CMK (cell line): ENCODE measurements at places on chromosomes 4 and X.

DNA sequence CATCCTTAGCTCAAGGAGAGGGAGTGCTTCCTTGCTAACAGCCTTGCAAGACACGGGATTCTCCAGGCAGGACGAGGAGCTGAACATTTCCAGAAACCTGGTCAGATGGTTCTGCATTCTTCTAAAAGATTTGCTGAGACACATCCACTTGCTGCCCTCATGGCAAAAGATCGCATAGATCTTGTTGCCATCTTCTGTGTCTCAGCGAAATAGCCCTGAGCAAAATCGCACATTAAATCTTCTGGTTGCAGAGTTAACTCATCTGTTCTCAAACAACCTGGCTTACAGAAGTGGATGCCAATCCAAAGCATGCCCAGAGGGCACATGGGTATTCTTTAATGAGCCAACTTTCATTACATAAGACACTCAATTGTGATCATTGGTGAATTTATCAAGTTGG, 167.5 kb downstream of the PRKX start:
- no peak for DNase-seq

DNA sequence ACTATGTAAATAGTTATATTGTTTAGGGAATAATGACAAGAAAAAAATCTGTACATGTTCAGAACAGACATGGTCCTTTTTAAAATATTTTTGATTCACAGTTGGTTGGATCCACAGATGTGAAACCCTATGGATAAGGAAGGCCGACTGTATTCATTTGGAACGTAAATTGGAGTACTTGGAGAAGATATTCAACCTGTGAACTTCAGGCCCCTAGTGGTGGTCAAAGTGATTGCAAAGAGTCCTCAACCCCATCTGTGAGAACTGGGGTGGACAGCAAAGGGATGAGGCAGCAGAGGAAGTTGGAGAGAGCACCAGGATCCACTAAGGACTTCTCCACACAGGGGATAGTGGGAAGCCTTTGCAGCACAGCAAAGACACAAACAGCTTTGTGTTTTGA, 6.2 kb upstream of the CXCL13 start:
- peak; percentile 18 for DNase-seq

DNA sequence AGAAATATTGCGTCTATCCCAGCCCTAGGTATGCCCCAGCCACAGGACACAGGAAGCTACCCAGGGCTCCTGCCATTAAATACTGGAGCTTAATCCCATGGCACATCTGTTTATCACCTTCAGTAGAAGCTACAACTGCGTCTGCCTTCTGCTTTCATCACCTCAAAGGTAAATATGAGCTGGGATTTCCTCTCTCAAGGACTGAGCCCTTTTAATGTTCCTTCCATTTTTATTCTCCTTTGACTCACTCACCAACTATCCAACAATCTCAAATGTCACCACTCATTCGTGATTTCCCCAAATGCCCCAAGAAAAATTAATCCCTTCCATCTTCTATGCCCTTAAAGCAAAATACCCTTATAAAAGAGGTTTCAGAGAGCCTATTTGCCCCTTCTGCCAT, 1.8 kb upstream of the MID1 start:
- no peak for DNase-seq

- DNase-seq, result peak; percentile 17
These were observed 53.4 kb downstream of the GPAT3 start for GRCh38 chr4:83589279-83589678.

DNA sequence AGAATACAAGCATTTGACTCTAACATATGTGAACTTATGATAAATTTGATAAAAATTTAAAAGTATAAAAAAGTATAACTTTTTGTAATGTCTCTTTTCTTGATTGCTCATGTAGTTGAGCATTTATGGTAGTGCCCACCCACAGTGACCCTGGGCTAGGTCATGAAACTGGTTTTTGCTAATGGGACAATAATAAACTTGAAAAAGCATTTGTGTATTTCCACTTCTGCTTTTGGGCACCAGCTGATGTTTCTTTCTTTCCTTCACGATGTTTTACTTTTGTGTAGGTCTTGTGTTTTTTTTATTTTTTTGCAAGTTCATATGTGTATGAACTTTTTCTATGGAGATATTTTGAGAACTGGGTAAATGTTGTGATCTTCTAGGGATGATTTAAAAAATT, 313.1 kb downstream of the CBLL2 start:
- no peak for DNase-seq

DNA sequence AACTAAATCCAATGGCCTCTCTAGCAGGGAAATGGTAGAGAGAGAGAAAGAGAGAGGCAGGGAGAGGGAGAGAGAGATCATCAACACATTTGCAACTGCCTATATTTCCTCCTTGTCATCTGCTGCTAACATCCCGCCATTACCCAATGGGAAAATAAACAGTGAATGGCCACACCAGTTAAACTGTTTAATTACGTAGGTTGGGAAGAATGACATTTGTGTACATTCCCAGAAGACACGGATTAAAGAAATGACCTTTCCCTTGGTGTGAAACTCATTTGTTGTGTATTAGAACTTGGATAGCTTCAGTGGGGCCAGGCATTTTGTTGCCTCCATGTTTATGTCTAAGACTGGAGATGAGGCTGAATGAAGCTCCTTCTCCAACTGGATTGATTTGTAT, 95.8 kb upstream of the GPC4 start:
- no peak for DNase-seq

DNA sequence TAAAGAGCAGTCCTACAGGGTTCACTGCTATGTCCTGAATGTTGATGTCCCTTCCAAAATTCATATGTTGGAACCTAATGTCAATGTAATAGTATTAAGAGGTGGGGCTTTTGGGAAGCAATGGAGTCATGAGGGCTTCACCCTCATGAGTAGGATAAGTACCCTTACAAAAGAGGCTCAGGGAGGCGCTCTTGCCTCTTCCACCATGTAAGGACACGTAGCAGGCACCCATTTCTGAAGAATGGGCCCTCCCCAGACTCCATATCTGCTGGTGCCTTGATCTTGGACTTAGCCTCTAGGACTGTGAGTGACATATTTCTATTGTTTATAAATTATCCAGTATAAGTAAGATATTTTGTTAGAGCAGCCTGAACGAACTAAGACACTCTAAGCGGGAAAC, 15.8 kb downstream of the MED28 start:
- no peak for DNase-seq

DNA sequence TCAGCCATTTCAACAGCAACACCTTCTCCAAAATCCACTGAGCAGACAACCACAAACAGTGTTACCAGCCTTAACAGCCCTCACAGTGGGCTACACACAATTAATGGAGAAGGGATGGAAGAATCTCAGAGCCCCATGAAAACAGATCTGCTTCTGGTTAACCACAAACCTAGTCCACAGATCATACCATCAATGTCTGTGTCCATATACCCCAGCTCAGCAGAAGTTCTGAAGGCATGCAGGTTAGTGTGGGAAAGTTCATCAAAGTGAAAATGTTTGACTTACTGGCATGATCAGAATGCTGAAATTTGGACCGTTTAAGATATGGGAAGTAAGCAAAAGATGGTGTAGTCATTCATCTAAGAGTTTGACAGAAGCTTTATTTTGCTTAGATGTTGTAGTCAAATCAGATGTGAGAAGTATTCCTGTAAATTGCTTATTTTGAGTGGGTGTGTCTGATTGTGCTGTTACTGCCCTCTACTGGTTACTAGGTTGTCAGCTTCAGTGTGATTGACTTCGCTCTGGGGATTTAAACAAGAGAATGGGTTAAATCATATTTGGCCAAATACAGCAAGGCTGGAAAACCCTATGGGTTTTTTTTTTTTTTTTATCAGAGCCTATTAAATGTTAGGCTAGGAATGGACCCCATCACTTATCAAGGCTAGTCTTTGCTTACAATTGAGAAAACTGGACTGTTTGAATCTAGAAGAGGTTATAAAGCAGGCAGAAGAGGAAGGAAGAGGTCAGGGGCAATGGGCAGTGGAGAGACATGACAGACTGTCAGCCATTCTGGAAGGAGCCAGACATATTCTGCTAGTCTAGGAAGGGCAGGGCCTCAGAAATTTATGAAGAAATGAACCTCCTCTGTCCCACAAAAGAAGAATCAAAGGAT, 130.3 kb downstream of the DIPK2B start:
- peak; percentile 12 for DNase-seq

- DNase-seq, result no peak
These were observed 48.9 kb downstream of the FNIP2 start for GRCh38 chr4:158817562-158818296.

DNA sequence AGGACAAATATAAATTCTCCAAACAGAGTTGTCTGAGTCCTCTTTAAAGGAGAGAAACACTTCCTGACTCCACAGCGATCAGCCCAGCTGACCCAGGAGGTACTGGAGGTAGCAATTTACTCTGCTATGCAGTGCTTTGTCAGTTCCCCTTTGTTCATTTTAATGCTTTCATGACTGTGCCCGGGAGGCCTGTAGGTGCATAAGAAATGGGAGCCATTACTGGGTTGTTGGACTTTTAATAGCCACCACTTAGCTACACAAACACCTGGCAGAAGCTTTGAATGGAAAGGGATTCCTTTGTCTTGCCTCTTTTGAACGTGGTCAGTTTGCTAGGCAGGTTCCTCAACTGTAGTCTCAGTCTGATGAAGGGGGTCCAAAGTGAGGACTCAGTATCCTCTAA, 59.0 kb upstream of the AFF2 start:
- DNase-seq, result no peak

DNA sequence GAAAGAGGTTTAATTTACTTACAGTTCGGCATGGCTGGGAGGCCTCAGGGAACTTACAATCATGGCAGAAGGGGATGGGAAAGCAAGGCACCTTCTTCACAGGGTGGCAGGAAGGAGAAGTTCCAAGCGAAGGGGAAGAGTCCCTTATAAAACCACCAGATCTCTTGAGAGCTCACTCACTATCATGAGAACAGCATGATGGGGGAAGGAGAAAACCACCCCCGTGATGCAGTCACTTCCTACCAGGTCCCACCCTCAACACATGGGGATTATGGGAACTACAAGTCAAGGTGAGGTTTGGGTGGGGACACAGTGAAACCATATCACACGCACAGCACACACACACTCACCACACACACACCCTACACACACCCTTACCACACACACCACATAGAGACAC, 104.3 kb downstream of the DCTD start:
- DNase-seq, result no peak

DNA sequence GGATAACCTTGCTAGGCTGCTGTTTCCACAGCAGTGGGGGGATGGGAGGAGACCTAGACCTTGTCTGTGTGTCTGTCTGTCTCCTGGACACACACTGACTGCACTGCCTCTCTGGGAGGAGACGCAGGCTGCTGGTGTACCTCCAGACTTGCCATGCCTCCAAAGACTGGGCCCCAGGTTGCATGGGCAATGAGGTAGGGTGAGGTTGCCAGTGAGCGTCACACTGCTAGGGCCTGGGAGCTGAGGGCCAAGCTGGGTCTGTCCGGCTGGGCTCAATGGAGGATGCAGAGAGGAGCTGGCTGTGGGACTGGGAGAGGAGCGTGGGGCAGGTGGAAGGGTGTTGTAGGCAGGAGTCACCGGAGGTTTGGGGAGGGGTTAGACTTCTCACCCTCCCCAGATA, 16.6 kb downstream of the MAGED2 start:
- no peak for DNase-seq

DNA sequence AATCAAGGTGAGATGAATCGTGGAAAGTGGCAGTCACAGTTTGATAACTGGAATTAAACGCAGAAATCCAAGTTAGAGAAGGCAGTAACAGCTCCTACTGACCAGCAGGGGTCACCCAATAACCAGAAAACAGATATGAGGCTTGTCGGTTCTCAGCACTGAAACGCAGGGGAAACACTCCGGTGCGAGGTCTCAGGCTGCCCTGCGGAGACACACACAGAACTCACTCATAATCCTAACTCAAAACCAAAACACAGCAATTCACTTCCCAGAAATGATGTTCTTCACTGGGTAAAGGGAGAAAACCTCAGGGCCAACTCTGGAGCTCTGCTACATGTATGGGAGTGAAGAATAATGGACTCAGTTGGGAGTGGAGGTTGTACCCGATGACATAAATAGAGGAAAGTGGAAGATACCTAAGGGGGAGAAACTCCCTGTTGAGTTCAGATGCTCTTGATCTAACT, 384.4 kb downstream of the RAPGEF2 start:
- peak; percentile 30 for DNase-seq

GRCh38 chr4:83019794-83020494, 9.3 kb upstream of the LIN54 start:
- DNase-seq, result peak; percentile 85

DNA sequence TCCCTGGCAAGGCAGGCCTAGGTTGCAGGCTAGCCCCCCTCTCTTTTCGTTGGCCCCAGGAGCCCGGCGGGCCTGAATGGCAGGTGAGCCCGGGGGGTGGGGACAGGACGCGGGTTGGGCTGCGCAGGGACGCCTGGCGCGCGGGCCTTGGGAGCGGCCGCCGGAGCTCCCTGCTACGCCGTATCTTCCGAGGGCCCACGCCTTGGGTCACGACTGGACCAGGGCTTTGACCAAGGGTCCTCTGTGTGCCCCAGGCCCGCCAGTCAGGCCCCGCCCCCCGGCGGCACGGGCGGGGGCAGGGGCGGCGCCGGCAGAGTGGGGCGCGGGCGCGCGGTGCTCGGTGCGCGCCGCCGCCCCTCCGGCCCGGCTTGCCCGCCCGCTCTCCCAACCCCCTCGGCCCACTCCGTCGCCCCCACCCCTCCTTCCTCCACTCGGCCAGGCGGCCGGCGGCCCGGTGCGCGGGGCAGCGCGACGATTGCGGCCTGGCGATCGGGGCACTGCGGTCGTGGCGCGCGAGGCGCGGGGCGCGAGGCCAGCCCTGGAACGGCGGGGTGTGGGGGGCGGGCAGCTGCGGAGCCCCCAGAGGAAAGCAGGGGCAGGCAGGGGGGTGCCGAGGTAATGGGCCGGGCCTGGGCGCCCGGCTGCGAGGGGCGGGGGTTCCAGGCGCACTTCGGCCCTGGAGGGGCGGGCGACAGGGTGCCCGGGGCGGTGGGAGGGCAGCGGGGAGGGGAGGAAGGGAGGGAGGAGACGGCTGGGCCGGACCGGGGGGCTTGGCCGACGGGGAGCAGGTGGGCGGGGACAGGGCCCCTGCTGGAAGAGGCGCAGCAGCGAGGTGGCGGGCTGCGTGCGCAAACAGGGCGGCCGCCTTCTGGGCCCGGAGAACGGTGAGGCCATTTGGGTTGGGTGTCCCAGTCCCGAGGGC, at the start of gene PRRG3:
Gene PRRG3 (plus strand): TSS at position 798 of the 922 bp plus-strand sequence. CDS start 3,357 bp downstream, outside the sequence.
- no peak for DNase-seq

DNA sequence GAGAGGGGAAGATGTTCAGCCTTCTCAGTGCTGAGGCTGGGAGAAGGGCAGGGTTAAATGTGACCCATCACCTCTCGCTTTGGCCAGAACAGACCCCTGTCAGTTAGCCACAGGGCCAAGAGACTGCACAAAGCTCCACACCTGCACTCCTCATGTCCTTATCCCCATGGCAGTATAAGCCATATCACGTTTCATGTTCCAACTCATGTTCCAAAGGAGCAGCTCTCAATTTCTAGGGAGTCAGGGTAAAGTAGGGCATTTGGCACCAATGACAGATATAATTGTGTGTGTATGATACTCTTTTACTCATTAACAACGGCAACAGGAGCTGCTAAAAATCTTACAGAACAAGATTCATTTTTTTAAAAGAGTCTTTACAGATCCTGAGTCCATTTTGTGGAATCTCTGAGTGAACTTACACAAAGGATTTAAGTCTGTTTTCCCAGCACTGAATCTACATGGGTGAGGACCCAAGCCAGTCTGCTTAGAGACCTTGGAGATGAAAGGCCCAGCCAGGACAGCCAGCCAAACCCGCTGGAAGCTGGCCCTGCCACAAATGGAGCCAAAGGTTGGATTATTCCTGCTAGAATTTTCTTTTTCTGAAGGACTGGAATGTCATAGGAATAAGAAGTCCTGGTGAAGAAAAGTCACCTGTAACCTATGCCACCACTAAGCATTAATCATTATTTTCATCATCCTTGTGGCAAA, 129.1 kb upstream of the SMAD1 start:
- no peak for DNase-seq

GRCh38 chrX:69231903-69232302, 66.7 kb upstream of the PJA1 start:
- no peak for DNase-seq
